ENCODE measurements at places on chromosomes 3 and 15.

- DNase-seq: no peak
Observed at GRCh38 chr3:48187301-48187578, 977 bp downstream of the CDC25A start.

DNA sequence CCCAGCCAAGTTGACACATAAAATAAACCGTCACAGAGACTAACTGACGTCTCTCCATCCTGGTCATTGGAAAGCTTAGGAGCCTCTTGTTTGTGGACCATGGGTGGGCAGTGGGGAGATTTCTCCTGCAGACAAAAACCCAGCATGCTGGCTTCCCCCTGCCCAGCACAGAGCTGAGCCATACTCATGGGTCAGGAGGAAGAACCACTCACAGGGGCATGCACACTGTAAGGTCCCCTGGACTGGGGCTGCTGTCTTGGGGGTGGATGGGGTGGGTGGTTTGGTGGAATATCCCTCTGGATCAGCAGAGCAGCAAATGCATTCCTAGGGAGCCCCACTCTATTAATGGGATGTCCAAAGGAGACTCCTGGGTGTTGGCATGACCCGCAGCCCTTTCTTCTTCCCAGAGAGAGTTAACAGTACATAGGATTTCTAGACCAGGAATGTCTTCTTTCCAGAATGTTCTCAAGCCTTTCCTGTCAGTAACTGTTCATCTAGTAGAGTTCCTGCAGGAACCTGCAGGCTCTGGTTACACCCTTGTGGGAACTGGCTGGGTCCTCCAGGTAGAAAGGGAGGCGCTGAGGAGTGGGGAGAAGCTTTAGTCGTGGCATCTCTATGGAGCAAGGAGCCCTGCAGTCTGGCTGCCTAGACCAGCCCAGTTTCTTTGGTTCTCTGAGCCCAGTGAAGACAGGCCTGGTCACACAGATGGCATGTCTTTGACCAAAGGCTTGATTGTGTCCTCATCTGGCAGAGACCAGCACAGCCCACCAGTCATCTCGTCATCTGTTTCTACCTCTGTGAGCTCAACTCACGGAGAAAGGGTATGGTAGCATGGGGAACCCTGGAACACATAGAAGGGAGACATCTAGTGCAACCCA lies 73.4 kb upstream of the PRR23C start:
- no peak for DNase-seq

DNA sequence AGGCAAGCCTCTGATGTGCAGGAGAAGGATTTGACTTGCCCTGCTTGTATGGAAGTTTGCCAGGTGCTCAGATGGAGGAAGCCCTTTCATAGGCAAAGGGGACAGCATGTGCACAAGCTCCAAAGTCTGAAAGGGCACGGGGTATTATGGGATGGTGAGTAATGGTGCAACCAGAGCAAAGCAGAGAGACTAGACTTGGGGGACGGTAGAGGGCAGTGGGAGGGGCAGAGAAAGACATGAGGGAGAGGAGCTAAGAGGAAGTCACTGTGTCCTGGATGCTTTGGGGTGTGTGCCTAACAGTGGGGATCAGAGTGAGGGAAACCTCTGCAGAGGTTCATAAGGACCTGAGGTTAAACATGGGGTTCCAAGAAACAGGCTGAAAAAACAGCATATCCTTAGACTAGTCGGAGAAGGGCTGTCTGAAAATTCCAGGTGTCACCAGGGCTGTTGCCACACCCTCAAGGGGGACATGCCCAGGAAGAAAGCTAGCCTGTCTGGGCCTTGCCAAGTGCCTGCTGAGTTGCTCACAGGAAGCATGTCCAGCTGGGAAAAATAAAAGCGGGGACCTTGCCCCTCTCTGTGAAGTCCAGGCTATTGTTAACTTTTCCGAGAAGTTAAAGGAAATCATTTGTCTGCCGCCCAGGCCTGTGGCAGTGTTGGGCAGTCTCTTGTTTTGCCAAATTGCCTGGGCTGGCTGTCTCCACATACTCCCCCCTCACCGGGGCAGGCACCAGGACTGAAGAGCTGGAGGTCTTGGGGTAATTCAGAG lies 47.1 kb downstream of the HRH1 start:
- no peak for DNase-seq

GRCh38 chr3:128814519-128815317 lies 64.7 kb upstream of the ACAD9 start:
- DNase-seq: no peak

DNA sequence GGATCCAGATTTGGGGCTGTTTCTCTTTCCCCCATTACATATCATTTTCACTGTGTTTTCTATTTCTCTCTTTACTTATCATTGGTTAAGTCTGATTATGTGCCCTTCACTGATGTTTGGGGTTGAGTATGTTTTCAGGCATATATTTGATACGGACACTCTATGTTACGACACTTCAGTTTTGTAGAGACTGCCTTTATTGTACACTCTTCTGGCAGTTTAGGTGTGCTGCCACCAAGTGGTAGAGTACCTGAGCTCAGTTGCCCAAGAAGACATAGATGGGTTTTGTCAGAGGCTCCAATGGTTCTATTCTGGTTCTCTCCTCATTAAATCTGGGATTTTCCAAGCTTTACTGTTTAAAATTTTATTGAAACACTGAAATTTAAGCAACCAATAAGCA lies 255.0 kb upstream of the ROPN1 start:
- DNase-seq: no peak

DNA sequence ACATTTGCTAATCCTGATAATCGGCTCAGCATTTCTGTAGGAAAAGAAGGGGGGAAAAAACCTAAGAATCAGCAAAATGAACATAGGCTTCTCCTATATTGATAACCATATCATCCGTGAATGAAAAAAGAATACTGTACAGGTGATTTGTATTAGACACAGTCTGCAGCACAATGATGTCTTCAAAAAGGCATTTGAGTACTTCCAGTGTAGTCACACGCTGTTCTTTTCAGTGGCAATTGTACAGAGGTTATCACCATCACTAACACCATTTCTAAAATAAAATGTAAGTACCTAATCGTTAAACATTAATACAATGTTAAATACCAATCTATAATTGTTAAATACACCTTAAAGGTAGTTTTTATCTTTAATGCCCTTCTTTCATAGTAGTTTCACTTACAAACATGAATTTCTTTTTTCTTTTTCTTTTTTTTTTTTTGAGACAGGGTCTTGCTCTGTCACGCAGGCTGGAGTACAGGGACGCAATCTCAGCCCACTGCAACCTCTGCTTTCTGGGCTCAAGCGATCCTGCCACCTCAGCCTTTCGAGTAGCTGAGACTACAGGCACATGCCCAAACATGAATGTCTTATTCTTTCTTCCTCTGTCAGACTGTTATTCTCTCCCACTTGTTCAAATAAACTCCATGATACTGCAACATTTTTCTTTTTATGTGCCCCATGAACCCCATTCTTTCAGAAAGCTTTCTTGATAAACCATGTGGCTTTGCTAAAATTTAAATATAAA lies 18.4 kb downstream of the GOLGB1 start:
- no peak for DNase-seq

DNA sequence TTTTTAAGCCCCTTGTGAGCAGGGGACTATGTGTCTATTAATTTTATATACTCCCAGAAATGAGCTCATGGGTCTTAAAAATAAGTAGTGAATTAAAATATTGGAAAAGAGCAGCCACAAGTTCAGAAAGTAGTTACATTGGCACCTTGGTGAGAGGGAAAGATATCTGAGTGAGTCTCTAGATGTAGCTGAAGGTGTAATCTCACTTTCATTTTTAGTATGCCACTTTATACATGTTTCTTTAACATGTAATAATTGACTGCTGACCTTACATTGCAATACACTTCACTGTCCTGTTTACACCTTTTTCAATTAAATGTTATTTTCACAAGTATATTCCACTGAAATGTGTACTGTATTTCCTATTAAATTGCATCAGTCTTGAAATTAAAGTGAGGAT lies 12.1 kb upstream of the PAK6 start:
- DNase-seq: no peak

GRCh38 chr15:38701149-38701548 lies 136.5 kb upstream of the RASGRP1 start:
- DNase-seq: no peak

- no peak for DNase-seq
Observed at GRCh38 chr3:112390783-112391641, 58.1 kb downstream of the CD200 start.

- DNase-seq: no peak
Observed at GRCh38 chr3:90092994-90093393, 985.6 kb downstream of the EPHA3 start.

- no peak for DNase-seq
Observed at GRCh38 chr15:40115670-40116093, 7.0 kb upstream of the BMF start.

- DNase-seq: no peak
Observed at GRCh38 chr3:147472846-147473245, 63.7 kb downstream of the ZIC1 start.

DNA sequence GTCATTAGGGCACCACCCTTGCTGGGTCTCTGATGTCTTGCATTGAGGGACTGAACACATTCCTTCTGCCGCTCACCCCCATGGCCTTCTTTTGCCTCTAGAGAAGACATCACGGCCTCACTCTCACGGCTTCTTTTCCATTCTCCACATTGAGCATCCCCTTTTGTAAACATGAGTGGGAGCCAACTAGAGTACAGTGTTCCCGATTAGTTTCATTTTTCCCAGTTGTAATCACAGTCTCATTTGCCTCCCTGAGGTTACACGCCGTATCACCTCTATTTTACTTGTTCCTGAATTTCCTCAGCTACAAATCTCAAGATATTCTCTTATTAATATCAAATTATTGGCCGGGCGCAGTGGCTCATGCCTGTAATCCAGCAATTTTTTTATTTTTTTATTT lies 17.5 kb downstream of the USP13 start:
- DNase-seq: no peak

DNA sequence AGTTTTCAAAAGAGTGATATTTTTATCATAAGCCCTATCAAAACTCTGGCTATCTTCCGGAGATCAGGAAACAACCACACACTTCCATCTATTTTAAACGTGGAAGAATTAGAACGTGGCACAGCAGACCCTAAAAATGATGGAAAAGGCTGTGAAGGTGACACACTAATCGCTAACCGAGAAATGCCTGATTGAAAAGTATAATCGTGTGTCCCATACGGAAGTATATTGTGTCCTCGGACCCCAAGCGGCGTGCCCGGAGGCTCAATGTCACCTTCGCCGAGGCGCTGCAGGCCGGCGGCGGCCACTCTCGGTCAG lies 642 bp downstream of the COX5A start:
- no peak for DNase-seq

GRCh38 chr15:45376300-45376928 lies 1.9 kb downstream of the GATM start:
- DNase-seq: no peak

- DNase-seq: no peak
Observed at GRCh38 chr3:67245545-67245944, 247.4 kb downstream of the KBTBD8 start.

GRCh38 chr3:181709537-181710279 lies 2.0 kb upstream of the SOX2 start:
- DNase-seq: peak; percentile 4

GRCh38 chr15:101676921-101677329 lies 24.7 kb upstream of the TM2D3 start:
- no peak for DNase-seq

- DNase-seq: no peak
Observed at GRCh38 chr3:136343873-136344555, 93.9 kb downstream of the PCCB start.

GRCh38 chr3:183634707-183635106 lies 716 bp upstream of the KLHL24 start:
- no peak for DNase-seq

DNA sequence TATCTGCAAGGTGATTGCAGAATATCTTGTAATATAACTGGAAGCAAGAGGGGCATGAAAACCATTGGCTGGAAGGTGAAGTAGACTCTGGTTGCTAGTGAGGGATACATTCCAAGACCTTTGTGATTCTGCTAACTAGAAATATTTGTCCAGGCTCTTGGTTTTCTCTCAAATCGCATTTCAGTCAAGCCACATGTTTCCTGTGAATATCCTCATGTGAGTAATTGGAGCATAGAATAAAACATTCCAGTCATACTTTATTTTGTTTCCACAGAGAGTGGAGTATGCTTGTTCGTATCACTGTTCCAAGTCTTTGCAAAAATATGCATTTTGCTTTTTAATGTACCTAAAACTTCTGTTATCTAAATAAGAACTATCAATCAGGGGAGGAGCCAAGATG lies 850.0 kb downstream of the EPHA3 start:
- DNase-seq: no peak

DNA sequence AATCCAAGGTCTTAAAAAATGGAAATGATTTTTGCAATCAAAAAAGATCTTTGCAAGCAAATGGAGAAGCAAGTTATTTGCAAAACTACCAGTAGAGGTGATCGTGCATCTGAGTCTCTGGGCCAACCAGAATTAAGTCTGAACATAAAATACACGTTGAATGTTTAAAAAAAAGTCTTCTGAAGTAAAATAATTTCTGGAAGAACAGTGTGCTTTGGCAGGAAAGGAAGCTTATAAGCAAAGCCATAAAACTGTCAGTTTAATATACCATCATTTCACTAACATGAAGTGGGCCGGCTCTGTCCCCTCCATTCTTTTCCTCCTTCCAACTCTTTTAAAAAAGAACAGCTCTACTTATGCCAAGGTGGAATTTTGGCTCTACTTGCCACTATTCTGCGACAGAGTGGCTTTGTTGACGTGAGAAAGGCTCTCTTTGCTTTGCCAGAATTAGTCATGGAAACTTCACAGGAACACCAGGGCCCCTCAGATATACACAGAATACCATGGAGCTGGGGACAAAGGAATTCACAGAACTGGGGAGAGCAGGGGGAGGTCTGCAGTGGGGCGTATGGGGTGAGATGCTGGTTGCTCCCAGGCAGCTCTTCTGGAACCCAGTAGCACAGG lies 29.8 kb downstream of the FSTL1 start:
- no peak for DNase-seq

GRCh38 chr15:29170521-29170920 lies 99.1 kb downstream of the NSMCE3 start:
- DNase-seq: no peak

DNA sequence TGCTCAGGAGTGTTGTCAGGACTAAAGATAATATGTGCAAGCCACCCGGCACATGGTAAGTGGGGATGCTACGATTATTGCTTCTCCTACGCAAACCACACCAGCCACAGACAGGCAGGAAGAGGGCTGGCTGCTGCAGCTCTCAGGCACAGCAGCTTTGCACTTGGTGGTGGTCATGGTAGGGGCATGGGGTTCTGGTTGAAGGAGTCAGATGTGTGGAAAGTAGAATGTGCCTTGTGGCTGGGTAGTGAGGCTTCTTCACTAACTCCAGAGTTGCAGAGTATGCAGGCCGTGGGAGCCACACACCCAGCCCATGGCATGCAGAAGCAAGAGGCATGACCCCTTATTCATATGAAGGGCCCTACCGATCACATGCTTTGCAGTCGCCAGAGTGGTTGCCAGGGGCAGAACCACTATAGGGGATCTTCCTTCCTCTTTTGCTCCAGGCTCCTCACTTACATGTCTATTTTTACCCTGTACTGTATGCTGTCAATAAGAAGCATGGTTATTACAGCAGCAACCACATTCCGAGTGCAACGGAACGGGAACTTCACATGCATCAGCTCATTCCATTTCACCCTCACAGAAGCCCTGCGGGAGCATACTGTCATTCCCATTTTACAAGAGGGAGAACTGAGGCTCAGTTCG lies 59.2 kb upstream of the HERC1 start:
- DNase-seq: peak; percentile 51

- DNase-seq: no peak
Observed at GRCh38 chr15:31372635-31373091, 46.0 kb downstream of the KLF13 start.
